Esophagus squamous epithelium (tissue), 5 donors: ENCODE measurements at places on chromosomes 12 and 14.

DNA sequence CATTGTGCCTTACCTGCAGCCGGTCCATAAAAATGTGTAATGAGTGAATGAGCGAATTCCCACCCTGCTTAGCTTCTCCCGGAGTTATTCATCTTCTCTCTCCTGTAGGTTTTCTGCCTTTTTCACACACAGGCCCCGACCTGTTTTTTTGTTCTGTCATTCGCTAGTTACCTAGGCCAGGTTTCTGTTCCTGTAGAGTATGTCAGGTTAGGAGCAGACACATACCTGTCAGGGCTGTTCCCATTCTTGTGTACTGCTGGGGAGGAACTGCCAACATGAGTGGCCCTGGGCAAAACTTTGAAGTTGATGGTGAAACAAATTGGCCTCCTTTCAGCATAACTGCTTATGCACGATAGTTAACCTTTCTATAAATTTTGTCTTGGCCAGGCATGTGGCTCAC lies 140.1 kb downstream of the SYNE2 start:
- no peak overlapping the region for H3K4me3 ChIP-seq
- peak overlapping the region; percentile 81 for H3K27ac ChIP-seq
- peaks cover 81% of the 10 kb centered on the region for H3K36me3 ChIP-seq
- no peaks in the 10 kb centered on the region for H3K27me3 ChIP-seq
- no peak for DNase-seq

- H3K4me3 ChIP-seq = no peak overlapping the region
- peaks cover 60% of the 10 kb centered on the region for H3K27me3 ChIP-seq
- no peaks in the 10 kb centered on the region for H3K36me3 ChIP-seq
- peaks cover 98% of the 10 kb centered on the region for H3K4me1 ChIP-seq
- peak overlapping the region; percentile 92 for H3K27ac ChIP-seq
Observed at GRCh38 chr12:111409403-111409779, 3.7 kb downstream of the SH2B3 start.

DNA sequence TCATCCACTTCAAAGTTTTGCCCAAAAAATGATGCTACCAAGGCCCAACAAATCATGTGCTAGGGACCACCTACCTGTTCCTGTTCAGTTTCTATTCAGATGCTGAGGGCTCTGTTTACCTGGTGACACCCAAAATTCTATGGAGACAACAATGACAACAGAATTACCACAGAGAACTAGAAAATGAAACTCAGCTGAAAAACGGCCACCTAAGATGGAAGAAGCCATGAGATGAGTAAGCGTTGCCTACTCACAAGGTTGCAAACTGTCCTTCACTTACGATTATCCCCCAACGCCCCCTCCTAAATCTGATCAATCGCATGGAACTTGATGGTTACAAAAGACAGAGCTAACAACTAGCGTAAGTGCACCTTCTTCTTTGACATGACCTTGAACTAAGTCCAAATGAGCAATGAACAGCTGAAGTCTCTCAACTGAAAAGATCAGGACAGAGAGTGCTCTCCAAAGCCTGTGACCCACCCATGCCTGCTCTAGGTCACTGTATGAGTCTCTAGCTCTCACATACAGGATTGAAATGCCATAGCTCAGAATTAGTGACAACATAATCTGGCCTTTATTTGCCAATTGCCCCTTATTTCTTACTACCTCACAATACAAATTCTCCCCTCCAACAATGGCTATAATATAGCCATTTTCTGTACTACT lies at the start of gene RNASE11:
RNASE11 (minus strand) TSS at position 513 of the 666 bp plus-strand sequence.
- DNase-seq = no peak
- no peak within 1 kb of the TSS for H3K4me3 ChIP-seq
- H3K27me3 ChIP-seq = no peaks in the 10 kb centered on the region
- no peaks in the 10 kb centered on the region for H3K36me3 ChIP-seq

DNA sequence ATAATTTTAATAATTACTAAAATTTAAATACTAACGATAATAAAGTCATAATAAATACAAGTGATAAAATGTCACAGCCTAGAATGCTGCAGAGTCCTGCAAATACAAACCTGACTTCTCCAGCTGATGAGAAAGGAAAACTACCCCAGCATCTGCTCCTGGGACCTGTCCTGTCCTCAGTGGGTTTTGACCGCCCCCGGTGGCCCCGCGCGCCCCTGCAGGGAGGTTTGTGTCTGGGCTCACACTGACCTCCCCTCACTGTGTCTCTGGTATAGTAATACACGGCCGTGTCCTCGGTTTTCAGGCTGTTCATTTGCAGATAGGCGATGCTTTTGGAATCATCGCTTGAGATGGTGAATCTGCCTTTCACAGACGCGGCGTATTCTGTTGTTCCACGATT lies 1139.4 kb downstream of the TMEM121 start:
- H3K4me3 ChIP-seq = no peak overlapping the region
- H3K36me3 ChIP-seq = no peaks in the 10 kb centered on the region
- no peaks in the 10 kb centered on the region for H3K4me1 ChIP-seq
- no peak overlapping the region for H3K27ac ChIP-seq
- H3K27me3 ChIP-seq = no peaks in the 10 kb centered on the region

GRCh38 chr12:5438671-5439200 lies 6.8 kb downstream of the NTF3 start:
- peaks cover 76% of the 10 kb centered on the region for H3K4me1 ChIP-seq
- DNase-seq = no peak
